MV-4-11 (cell line): ENCODE measurements at places on chromosomes 13 and 19.

DNA sequence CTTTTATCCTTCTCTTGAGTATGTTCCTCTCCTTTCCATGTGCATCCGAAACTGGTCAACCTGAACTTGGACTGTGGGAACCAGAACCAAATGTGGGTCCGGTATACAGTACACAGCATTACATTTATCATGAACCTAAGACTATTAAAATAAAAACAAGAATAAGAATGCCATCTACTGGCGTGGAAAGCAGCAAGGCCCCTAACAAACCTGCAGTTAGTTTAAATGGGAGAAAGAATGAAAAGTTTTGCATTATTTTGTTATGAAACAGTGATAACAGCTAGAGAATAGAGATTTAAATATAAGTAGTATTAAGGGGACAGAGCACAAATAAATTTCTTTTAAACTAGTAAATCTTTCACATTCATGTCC, 159.5 kb downstream of the RBM26 start:
- peak; percentile 49 for DNase-seq

GRCh38 chr19:17749912-17750317, 1.4 kb upstream of the FCHO1 start:
- DNase-seq, result no peak

DNA sequence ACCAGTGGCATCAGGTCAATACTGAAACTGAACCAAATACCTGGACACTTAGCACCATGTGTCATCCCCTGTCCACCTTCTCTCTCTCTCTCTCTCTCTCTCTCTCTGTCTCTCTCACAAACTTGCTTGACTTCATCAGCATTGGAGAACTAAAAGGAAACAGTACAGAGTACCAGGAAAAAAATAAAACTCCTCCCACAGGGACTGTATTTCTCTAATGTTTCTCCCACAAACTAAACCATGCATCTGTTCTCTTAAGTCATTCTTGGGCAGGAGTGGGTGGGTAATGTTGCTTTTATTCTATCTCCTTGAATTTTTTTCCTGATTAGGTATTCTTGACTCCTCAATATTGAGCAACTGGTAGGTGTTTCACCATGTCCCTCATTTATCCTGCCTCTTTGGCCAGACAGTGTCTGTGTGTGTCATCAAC, 112.9 kb upstream of the CACNA1A start:
- DNase-seq, result no peak

- DNase-seq, result no peak
These were observed 210.0 kb upstream of the OBI1 start for GRCh38 chr13:78868991-78869390.

DNA sequence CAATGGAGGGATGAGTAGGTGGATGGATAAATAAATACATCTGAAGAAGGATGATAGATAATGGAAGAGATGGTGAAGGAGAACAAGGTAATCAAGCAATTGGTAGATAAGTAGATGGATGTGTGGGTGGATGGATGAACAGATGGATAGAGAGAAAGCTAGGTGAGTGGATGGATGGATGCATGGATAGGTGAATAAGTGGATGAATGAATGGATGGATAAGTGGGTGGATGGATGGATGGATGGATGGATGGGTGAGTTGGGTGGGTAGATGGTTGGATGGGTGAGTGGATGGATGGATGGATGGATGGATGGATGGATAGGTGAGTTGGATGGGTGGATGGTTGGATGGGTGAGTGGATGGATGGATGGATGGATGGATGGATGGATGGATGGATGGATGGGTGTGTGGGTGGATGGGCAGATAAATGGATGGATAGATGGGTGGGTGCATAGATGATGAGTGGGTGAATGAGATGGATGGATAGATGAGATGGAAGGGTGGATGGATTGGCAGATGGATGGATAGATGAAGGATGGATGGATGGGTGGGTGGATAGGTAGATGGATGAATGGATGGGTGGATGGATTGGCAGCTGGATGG, 6.3 kb downstream of the SEMA6B start:
- DNase-seq, result no peak

DNA sequence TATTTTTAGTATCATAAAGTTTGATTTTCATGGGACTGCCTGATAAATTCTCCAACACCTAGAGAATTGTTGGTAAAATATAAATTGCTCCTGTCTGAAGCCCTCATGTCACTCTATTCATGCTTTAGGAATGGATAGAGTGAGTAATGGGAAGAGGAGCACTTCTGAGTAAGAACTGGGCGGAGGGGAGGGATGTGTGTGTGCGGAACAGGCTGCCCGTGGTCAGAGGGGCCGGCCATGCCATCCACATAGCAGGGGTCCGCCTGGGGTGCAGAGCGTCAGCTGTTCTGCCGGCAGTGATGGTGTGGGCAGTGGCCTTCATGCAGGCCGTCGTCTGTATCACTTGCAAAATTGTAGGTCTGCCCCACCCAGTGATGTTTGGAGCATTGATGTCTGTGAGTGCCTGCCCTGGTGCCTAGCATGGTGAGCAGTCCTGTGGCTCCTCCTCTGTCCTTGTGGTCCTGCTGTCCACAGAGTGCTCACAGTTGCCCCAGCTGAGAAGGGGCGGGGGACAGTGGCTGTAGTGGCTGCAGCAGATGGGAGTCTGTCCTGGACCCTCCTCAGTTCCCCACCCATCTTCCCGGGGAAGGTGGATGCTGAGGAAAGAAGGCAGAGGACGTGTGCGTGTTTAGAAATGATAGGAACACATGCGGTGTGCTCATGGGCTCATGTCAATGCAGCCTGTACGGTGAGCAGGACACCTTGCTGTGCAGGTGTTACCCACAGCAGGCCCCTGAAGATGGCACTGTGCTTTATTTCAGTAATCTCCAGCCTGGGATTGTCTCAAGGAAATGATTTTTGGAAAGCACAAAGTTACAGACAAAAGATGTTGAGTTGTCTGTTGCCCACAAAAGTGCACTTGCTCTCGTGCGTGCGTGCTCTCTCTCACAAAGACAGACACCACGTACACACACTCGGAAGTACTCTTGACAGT, 49.4 kb upstream of the TEX29 start:
- no peak for DNase-seq

DNA sequence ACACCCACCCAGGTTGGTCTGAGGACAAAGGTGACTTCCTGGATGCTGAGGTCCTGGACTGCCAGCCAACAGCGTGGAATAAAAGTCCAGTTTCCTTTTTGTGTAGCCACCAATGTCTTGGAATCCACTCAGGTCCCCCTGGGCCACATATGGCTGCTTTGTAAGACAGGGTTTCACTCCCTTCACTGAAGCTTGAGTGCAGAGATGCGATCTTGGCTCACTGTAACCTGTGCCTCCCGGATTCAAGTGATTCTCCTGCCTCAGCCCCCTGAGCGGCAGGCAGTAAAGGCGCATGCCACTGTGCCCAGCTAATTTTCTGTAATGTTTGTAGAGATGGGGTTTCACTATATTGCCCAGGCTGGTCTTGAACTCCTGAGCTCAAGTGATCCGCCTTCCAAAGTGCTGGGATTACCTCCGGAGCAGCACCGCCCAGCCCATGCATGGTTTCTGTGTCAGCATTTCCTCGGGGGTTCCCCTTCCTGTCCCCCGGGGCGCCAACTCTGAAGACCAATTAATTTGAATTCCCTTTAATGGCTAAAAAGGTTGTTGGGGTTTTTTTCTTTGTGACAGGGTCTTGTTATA, 17.5 kb downstream of the KANK2 start:
- no peak for DNase-seq

DNA sequence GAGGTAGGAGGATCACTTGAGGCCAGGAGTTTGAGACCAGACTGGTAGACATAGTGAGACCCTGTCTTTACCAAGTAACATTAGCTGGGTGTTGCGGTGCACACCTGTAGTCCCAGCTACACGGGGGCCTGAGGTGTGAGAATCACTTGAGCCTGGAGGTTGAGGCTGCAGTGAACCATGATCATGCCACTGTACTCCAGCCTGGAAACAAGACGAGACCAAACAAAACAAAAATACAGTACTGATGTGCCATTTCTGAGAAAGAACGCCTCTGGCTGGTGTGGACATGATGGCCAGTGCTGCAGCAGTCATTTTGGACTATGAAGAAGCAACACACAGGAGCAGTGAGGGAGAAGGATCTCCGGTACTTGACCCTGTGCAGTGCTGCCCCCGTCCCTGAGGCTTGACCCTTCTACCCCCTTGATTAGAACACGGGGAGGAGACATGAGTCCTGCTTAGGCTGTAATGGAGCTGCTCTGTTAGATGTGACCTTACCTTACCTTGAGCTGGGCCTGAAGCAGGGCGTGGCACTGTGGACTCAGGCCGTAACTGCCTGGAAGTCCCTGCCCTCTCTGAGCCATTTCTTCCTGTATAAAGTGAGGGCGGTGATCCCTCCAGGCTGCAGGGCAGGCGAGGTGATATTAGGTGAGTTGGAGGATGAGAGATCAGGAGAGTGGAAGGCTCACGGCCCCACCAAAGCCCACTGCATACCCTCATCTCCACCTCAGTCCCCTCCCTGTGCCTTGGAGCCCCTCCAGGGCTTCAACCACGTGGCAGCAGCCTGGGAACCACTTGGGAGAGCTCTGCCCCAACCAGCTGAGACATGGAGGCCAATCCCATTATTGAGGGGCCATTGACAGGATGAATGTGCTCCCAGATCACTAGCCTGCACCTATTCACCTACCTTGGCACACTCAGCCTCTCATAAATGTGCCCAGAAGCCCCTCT, 5.9 kb downstream of the RPL18A start:
- DNase-seq, result peak; percentile 36

- no peak for DNase-seq
These were observed 482.4 kb upstream of the TSHZ3 start for GRCh38 chr19:31831421-31832175.

- no peak for DNase-seq
These were observed 5.3 kb downstream of the PRKACA start for GRCh38 chr19:14112051-14112808.

DNA sequence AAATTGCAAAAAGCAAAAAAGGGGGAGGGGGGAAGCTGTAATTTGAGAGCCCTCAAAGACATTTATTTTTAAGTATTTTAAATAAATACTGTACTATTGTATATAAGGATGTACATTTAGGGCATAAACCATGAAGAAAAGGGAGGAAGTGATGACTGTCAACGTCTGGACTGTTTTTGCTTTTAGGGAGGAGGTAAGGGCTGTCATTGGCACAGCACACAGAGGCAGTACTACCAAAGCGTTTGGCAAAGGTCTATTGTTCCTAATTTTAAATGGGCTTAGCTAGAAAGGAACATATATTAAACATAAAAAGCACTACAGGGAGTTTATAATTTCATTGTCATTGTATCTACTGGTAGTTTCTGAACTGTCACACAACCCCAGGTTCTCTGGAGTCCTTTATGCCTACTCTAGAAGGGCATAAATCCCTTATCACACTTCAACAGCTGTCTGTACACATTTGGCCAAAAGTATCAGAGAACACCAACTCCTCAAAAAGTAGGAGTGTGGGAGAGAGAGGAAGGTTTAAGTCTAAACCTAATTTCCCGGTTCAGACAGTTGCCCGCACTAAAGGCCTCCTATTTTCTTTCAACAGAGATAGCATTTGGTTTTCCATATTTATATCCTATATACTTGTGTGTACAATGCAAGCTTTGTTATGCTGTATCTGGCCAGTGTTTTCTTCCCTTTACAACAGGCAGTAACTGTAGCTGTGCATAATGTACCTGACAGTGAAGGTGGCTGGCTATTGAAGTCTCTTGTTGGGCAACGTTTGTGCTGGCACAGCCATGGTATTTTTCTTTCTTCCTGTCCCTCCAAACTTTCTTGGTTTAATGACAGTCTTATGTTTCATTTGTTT, 406.2 kb downstream of the KLF5 start:
- no peak for DNase-seq

DNA sequence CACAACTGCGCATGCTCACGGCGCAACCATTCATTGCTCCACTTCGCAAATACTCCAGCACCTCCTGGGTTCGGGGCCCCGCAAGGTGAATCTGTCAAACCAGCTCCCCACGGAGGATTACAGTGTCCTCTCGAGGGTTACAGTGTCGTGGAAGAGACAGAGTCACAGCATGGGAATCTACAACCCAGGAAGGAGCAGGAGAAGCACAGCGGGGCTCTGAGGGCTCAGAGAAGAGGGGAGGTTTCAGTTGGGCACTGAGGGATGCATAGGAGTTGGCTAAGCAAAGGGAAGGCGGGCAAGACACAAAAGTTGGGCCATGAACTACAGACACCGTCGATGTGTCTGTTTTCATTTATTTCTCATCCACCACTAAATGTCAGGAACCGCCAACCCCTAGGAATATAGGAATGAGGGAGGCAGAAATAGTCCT, 1.0 kb upstream of the GTF2F1 start:
- no peak for DNase-seq

DNA sequence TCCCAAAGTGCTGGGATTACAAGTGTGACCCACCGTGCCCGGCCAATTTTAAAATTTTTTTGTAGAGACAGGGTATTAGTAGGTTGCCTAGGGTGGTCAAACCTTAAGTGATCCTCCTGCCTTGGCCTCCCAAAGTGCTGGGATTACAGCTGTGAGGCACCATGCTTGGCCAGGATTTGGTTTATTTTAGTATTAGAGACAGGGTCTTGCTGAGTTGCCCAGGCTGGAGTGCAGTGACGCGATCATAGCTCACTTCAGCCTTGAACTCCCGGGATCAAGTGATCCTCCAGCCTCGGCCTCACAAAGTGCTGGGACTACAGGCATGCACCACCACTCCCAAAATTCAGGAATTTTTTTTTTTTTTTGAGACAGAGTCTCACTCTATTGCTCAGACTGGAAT, 5.4 kb upstream of the ZNF414 start:
- DNase-seq, result no peak

DNA sequence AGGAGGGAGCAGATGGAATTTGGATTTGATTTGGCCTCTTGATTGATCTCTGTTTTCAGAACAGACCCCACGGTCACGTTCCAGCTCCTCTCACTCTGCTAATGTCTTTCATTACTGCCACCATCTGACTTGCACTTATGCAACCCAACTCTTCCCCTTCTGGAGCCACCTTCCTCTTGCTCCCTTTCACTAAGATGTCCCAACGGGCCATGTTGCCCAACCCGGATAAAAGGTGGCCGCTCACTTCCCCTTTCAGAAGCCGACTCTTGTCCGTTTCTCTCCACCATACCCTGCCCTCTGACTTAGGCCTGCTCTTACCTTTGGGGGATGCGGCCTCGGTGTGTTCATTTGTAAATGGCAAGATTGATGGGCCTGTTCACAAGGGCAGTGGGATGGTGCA, 27.4 kb upstream of the CYP4F8 start:
- peak; percentile 99 for DNase-seq
